ENCODE measurements at places on chromosomes 3 and 15.

- DNase-seq = no peak
These were observed 70.7 kb downstream of the MAP2K5 start for GRCh38 chr15:67613211-67613610.

DNA sequence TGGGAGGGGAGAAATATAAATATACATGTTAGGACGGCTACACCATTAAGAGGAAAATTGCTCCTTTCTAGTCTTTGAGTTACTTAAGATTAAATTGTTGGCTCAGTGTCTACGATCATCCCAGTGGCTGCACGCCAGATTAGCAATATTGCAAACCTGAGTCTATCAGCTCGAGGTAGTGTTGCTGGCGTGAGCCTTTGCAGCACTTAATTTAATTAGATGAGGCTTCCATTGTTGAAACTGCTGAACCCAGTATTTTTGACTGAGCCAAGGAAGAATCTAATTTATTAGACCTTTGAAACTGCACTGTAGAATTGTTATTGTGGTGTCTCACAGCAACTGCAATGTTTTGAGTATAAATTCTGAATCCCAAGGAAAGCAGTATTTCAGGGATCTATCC is 782.4 kb upstream of the ROBO1 start:
- no peak for DNase-seq

GRCh38 chr3:34237946-34238345 is 439.5 kb downstream of the PDCD6IP start:
- DNase-seq = no peak

DNA sequence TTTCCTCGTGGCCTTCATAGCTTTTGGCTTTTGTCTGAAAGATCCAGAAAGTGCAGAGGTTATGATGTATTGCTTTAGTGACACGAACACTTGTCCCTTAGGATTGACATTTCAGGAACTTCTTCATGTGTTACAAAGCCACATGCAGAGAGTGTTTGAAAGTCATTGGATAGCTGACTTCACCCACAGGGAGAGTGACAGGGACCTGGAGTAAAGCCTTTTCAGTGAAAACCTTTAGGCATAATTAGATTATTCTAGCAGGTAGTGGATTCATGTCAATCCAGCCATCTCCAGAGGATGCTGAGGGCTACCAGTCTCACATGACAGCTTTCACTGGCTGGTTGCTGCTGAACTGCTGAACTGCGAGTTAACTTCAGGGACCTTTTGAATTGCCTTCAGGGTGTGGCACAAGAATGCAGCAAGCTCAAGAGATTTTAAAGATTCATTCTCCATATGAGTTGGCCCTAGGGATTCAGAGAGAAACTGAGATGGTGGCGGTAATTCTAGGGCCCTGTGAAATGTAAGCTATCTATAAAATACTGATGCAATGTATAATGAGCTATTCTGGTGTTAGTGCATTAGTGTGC is 267.0 kb upstream of the GOLIM4 start:
- DNase-seq = no peak

- no peak for DNase-seq
These were observed 318.0 kb upstream of the LMCD1 start for GRCh38 chr3:8183627-8184026.

- peak; percentile 41 for DNase-seq
These were observed 691.7 kb upstream of the CBLB start for GRCh38 chr3:106560451-106560966.

GRCh38 chr3:66484106-66484844 is 16.5 kb downstream of the LRIG1 start:
- DNase-seq = no peak

- no peak for DNase-seq
These were observed 96.7 kb upstream of the PPP2R3A start for GRCh38 chr3:135868801-135869200.

GRCh38 chr3:99872923-99873254 is 55.2 kb downstream of the CMSS1 start:
- no peak for DNase-seq

GRCh38 chr3:67809370-67809935 is 155.0 kb upstream of the SUCLG2 start:
- DNase-seq = no peak

GRCh38 chr15:42996871-42997270 is 76.3 kb upstream of the TTBK2 start:
- DNase-seq = no peak

DNA sequence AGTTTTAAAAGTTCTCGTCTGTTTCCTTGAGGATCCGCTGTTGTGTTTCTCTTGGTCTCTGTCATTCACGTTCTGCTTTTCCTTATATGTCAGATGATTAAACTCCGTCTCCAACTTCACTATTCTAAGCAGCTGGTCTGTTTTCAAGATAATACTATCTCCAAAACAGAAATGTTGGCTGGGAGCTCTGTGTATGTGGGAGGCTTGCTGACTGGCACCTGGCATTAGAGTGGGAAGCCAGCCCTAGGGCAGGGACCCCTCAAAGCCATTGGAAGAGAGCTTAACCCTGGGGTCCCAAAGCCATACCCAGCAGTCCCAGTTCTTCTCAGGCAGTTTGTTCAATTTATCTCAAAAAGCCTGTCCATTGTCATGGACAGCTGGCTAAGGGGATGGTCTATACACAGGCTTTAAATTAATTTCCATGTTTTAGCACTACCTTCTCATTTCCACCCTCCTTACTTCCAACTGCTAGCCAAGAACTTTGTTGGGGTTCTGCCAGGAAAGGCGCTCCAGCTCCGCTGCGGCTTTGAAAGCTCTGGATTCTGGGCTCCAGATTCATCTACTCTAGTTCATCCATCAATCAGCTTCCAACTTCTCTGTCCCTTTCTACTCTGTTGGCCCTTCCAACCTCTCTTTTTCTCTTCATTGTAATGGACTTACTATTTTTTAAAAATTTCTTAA is 9.2 kb downstream of the BTBD1 start:
- DNase-seq = no peak

GRCh38 chr15:39908186-39908585 is 11.9 kb downstream of the GPR176 start:
- no peak for DNase-seq

DNA sequence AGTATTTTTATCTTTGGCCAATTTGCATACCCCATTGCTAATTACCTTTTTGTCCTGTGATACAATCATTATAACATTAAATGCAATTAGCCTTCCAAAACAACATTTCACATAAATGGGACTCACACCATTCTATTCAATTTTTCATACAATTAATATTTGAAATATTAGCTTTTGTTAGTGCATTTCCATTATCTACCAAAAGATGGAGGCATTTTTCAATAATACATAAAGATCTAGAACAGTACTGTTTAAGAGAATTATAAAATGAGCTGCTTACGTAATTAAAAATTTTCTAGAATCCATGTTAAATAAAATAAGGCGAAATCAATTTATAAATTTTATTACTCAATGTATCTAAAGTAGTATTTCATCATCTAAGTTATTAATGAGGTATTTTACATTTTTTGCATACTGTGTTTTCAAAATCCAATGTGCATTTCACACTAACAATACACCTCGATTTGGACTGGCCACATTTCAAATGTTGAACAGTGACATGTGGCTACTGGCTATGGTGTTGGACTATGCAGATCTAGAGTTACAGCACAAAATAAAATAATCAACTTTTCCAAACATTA is 74.3 kb downstream of the TJP1 start:
- no peak for DNase-seq

DNA sequence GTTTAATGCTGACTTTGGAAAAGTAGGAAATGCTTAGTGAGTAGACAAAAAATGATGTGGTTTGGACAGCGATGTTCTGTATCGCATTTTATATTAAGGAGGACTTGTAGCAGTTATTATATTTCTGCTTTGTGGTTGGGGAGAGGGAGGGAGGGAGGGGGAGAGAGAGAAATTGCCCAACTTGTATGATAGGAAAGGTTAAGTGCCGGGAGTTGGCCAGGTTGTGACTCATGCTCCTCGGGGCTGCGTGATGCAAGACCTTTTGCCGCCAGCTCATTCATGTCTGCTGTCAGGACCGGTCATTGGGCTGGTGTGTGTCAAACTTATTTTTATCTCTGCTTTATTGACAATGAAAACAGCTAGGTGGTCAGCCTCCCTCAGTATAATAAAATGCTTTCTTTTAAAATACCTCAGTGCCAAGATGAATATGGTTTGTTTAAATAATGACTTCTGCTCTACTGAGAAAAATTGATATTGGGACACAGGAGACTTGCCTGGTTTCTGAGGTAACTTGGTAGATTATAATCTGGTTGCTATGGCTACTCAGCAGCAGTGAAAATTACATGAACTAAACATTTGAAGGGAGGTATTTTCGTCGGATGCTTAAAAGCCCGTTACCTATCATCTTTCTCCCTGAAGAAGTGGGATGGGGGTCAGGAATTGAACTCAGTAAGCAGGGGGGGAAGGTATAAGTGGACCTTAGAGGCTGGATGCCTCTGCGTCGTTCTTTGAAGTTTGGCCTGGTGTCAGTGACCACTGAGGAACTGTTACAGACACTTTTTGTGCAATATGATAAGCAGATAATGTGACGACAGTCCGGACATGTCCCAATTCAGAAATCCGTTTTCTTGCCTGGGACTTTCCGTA is 90.7 kb downstream of the FNDC3B start:
- DNase-seq = peak; percentile 99

GRCh38 chr15:99477791-99478471 is 87.9 kb upstream of the MEF2A start:
- no peak for DNase-seq

DNA sequence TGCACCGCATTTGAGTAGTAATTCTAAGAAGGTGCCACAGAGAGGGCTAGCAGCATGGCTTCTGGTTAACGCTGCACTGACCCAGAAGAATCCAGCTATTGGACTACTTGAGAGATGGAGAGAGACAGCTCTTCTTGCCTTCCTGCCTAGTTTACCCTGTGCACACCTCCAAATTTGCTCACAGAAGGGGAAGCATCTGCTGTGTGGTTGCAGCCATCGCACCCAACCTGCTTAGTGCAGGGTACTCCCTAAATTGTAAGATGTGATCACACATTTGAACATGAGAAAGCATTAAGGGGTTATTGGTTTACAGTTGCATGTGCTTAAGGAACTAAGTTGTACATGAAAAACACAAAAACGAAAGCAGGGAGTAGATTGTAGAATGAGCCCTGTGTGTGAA is 122.1 kb downstream of the FOXB1 start:
- DNase-seq = no peak

- DNase-seq = no peak
These were observed 34.3 kb upstream of the PARP14 start for GRCh38 chr3:122646146-122646988.

DNA sequence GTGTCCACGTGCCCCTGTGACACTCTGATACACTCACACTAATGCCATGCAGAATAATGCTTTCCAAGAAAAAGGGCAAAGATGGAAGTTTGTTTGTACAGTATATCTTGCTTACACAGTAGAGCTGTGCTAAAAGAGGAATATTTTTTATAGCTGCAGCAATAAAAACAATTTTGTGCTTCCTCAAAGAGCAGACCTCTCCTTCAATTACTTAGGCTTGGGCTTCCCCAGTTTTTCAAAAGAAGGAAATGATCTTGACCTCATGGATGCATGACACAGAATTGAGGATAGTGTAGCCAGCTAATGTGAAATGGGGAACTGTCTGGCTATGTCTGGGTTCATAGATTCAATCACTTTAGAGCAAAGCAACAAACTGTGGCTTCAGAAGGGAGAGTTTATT is 137.4 kb downstream of the STT3B start:
- no peak for DNase-seq

- DNase-seq = no peak
These were observed 306.6 kb upstream of the KCNH8 start for GRCh38 chr3:18841422-18842343.

GRCh38 chr15:69143756-69144436 is 16.5 kb upstream of the GLCE start:
- DNase-seq = no peak

GRCh38 chr15:29528276-29528675 is 258.7 kb upstream of the NSMCE3 start:
- no peak for DNase-seq

DNA sequence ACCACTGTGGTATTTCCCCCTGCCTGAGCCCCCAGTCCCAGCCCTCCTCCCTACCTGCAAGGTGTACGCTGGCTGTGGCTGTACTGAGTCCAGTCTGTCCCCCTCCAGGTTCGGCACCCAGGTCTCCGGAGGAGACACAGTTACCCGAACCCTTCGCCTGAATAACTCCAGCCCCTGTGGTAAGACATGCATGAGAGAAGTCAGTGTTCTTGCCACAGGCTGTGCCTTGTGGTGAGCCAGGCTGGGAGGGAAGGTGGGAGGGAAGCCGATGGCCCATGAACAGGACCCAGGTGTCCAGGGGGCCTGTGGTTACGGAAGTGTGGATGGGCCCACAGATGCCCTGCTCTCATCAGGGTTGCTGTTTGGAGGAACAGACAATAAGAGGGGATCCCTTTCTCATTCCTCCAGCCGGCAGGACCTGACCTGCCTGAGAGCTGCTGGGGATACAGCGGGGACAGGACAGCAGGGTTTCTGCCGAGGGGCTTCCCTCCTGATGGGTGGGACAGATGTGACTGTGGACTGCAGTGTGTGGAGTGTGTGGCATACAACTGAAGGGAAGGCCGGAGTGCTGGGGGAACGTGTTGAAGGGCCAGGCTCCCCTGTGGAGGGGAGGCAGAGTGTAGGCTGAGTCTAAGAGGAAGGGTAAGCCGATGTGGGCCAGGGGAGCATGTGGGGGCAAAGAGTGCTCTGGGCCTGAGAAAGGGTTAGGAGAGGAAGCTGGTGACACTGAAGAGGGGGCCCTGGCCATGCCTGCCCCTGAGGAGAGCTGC is 21.9 kb downstream of the ACAA1 start:
- DNase-seq = no peak

- no peak for DNase-seq
These were observed 354.5 kb upstream of the SOX14 start for GRCh38 chr3:137409584-137409983.

GRCh38 chr3:137792626-137793271 is 28.6 kb downstream of the SOX14 start:
- no peak for DNase-seq

- DNase-seq = no peak
These were observed 40.5 kb downstream of the TGM4 start for GRCh38 chr3:44914936-44915335.

GRCh38 chr3:115685097-115685496 is 61.8 kb downstream of the GAP43 start:
- no peak for DNase-seq

DNA sequence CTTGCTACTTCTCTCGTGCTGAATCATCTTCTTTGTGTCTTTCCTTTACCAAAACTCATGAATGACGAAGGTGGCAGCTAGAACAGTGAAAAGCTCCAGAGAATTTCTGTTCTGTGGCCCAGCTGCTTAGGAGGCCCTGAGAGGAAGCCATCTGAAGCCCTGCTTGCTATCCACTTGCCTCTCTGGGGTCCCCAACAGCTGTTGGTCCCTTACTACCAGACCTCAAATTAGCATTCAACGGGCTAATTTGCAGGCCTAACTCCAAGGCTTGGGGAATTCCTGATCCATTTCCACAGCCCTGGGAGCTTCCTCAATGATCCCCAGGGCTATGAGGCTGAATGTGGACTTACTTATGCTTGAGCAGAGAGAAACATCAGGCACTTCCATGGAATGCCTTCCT is 37.5 kb upstream of the FSTL1 start:
- no peak for DNase-seq
